ENCODE measurements at places on chromosomes 11 and 22. TPM values are rescaled to one million over a fixed set of nuclear protein-coding genes. Genes with fewer than 3 reads are reported as not detected.

- H3K4me3 ChIP-seq, result no peak overlapping the region
- no peak for DNase-seq
- H3K4me1 ChIP-seq, result no peaks in the 10 kb centered on the region
- no peaks in the 10 kb centered on the region for H3K27me3 ChIP-seq
These were observed 610.9 kb downstream of the CNTN5 start for GRCh38 chr11:99631618-99632017.

GRCh38 chr11:100674212-100674611, 12.9 kb upstream of the ARHGAP42 start:
- no peak overlapping the region for H3K27ac ChIP-seq
- no peak overlapping the region for H3K4me3 ChIP-seq
- no peaks in the 10 kb centered on the region for H3K36me3 ChIP-seq
- H3K4me1 ChIP-seq, result no peaks in the 10 kb centered on the region

PIK3C2A gene
- total RNA-seq, result 25.1 TPM

TESMIN gene
- total RNA-seq, result 4.4 TPM

CBLIF gene
- total RNA-seq, result not detected

DNA sequence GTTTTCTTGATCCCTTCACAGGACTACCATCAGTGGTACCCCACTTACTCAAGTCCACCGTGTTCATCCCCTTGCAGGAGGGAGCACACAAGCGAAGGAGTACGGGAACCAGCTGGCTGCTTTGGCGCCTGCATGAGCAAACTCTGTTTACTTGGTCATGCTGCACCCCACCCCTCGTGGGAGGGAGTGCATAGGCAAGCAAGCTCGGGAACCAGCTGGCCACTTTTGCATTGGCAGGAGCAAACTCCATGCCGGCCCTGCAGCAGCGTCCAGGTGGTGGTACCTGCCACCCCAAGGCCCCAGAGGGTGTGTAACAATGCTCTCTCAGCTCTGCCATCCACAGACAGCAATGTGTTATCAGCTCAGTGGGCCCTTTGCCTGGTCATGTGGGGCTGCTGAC, 737.8 kb downstream of the FAM181B start:
- H3K36me3 ChIP-seq, result no peaks in the 10 kb centered on the region
- H3K27ac ChIP-seq, result no peak overlapping the region
- no peaks in the 10 kb centered on the region for H3K4me1 ChIP-seq
- H3K4me3 ChIP-seq, result no peak overlapping the region

DNA sequence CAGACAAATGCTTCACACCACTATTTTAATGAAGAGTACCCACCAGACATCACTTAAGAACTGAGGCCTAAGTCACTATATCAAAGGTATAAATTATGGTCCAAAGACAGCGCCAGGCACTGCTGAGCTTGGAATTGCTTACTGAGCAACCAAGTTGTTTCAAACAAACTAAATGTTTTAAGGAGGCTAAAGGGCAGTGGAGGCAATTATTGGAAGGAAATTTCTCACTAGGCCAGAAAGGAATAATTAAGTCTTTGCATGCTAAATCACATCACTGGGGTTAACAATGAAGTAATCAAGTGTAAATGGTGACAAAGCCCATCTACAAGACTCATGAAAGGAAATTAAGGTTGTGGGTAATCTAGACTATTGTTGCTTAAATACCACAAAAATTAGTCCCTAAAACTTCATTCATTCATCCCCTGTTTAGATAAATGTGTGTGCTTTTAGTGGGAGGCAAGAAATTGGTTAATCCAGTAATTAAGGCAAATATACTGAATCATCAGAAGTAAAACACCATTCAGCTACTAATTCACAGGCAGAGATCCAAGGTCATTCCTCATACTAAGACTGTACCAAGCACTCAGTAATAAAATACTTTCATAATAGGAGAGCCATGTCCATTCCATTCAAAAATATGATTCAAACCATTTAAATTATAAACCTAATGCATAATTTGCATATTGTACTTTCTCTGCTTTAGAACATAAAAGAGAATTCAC, 21.2 kb downstream of the LGR4 start:
- no peaks in the 10 kb centered on the region for H3K4me1 ChIP-seq
- no peak overlapping the region for H3K4me3 ChIP-seq
- DNase-seq, result no peak
- no peaks in the 10 kb centered on the region for H3K36me3 ChIP-seq

- H3K27me3 ChIP-seq, result no peaks in the 10 kb centered on the region
- no peak for DNase-seq
- no peaks in the 10 kb centered on the region for H3K4me1 ChIP-seq
- no peaks in the 10 kb centered on the region for H3K36me3 ChIP-seq
- no peak overlapping the region for H3K27ac ChIP-seq
These were observed 187.9 kb downstream of the ETS1 start for GRCh38 chr11:128399251-128400121.

DNA sequence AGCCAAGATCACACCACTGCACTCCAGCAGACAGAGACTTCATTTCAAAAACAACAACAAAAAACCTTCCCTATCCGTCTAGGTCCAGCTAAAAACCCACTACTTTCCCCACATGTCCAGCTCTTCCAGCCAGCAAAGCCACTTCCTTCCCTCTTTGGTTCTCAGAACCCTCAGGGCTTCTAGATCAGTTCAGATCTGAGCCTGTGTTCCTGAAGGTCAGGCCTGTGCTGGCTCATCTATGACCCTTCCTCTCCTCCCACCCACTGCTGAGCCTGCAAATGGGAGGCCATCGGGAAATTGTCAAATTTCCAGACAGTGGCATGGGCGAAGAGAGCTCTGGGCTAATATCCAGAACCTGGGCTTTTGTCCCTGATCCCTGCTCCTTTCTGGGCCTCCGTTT, 37.8 kb downstream of the SLCO2B1 start:
- peaks cover 4% of the 10 kb centered on the region for H3K36me3 ChIP-seq
- peaks cover 18% of the 10 kb centered on the region for H3K4me1 ChIP-seq
- H3K4me3 ChIP-seq, result no peak overlapping the region
- peak overlapping the region; percentile 28 for H3K27ac ChIP-seq

DNA sequence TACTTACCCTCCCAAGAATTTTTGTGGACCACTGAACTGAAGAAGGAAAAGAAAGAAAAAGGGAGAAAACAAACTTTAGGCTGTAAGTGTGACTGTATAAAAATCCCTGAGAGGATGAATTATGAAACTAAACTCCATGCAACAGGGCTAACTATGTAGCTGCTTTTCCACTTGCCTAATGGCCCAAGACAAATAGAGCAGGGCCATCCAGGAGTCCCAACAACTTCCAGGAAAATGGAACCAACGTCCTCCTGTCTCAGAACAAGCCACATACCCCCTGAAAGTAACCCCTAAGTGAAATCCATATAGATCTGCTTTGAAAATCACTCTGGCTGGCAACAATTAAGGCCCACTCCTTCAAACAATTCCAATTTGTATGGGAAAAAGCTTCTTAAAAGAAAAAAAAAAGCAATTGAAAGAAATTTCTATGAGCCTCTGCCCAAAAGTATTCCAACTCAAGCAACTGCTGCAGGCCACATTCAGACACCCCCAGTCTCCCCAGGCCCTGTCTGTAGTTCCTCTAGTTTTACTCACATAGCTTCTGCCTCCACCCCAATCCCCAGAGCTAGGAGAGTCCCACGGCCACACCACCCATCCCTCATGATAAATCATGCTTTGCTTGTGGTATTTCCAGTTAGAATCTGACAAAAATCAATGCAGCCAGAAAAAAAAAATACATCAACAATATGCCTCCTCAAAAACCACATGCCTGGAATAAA, 12.7 kb downstream of the RBFOX2 start:
- DNase-seq, result no peak
- H3K27me3 ChIP-seq, result no peaks in the 10 kb centered on the region
- no peaks in the 10 kb centered on the region for H3K36me3 ChIP-seq
- no peak overlapping the region for H3K4me3 ChIP-seq
- peak overlapping the region; percentile 60 for H3K27ac ChIP-seq
- H3K4me1 ChIP-seq, result peaks cover 74% of the 10 kb centered on the region

MS4A12 gene
- total RNA-seq, result not detected

GRCh38 chr11:2804701-2805387, 80.7 kb downstream of the CDKN1C start:
- H3K27me3 ChIP-seq, result no peaks in the 10 kb centered on the region
- DNase-seq, result no peak
- H3K27ac ChIP-seq, result peak overlapping the region; percentile 88
- H3K4me1 ChIP-seq, result peaks cover 65% of the 10 kb centered on the region
- H3K4me3 ChIP-seq, result no peak overlapping the region

SLC15A3 gene
- 4.0 TPM for total RNA-seq

DNA sequence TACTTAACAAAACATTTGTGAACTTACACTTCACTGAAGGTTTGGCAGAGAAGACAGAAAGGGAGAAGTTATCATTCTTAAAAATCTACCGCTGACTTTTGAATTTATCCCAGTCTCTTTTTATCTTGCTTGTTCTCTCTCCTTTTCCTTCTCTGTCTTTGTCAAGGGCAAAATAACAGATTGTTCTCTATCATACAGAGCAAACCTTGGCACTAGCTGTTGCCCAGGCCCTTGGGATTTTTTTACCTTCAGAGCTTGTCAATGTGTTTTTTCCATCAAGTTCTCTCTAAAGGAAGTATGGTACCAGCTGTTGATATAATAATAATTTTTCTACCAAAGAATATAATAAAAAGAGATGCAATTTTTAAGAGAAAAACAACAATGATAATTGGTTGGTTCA, 67.2 kb downstream of the PPME1 start:
- H3K36me3 ChIP-seq, result no peaks in the 10 kb centered on the region
- no peaks in the 10 kb centered on the region for H3K27me3 ChIP-seq
- H3K4me3 ChIP-seq, result no peak overlapping the region
- no peak overlapping the region for H3K27ac ChIP-seq

DNA sequence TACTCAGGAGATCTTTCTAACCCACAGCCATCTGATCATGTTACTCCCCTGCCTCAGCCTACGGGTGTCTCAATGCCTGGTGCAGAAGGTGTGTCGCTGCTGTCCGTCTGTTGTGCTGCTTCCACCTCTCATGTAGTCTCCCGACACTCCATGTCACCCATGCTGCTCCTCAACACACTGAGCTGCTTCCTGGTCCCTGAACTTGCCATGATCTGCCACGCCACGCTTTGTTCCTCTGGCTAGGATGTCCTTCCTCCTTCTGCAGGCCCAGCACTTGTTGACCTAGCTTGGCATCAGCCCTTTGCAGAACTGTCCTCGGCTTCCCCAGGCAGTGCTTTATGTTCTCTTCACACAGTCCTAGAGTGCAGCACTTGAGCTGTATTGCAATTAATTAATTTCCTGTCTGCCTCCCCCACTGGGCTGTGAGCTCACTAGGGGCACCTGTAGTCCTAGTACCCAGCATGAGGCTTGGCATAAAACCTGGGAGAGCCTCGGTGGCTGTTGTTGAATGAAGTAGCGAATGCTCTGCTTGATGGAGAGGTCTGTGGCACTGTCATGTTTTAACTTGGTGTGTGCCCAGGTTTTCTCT, 9.5 kb downstream of the GTPBP1 start:
- H3K27ac ChIP-seq, result no peak overlapping the region
- H3K4me1 ChIP-seq, result peaks cover 4% of the 10 kb centered on the region
- no peak for DNase-seq
- H3K4me3 ChIP-seq, result no peak overlapping the region

Data from esophagus squamous epithelium (tissue), 5 donors.